Trophoblast cell (in vitro differentiated cells and primary cell): ENCODE measurements at places on chromosomes 4 and X.

- no peak for DNase-seq
Measured at GRCh38 chrX:34562006-34562405, 95.1 kb downstream of the TMEM47 start.

DNA sequence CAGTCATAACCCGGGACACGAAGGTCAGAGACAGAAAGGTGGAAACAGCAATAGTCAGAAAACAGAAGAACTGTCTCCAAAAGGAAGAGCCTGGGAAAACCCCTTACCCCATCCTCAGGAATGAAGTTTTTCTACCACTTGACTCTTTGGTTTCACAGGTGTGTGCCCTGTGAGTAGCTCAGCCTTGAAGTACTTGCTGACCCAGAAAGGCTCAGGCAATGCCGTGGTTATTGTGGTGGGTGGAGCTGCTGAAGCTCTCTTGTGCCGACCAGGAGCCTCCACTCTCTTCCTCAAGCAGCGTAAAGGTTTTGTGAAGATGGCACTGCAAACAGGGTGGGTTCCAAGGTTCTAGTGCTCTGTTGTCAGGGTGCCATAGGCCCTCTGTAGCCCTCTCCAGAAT, 24.4 kb downstream of the DGAT2L6 start:
- DNase-seq = no peak

- DNase-seq = no peak
Measured at GRCh38 chrX:33149085-33149484, 62.3 kb downstream of the DMD start.

DNA sequence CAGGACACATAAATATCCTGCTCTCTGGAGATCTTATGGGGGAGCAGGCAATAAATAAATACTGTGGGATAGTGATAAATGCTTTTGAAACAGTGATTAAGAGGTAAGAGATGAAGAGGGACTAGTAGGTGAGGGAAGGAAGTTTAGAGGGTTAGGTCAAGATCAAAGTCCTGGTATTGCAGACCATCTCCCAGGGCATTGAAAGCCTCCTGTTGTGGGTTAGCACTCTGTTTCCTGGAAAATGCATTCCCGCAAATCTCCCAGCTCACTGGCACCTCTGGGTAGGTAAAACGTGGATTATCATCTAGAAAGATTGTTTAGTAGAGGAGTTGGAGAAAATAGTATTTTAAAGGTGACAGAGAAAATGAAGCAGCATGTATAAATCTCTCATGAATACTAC, 2.2 kb downstream of the SNX25 start:
- no peak for DNase-seq

- no peak for DNase-seq
Measured at GRCh38 chr4:10971800-10972401, 287.3 kb upstream of the CLNK start.

DNA sequence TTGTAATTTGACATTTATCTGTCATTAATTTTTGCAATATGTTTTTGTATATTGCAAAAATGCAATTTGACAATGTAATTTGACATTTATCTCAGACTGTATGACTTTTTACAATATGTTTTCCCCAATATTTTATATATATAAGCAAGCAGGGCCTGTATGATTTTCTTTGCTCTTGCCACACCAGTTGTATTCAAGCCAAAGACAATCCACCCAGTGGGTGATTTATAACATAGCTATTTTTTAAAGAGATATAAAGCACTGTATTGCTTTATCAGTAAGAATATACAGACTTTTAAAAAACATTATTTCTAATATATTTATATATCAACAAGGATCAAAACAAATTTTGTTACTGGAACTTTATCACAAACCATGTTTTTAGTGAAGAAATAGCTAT, 47.3 kb downstream of the SLIT2 start:
- no peak for DNase-seq

GRCh38 chr4:38233727-38234480, 273.7 kb downstream of the PTTG2 start:
- no peak for DNase-seq

DNA sequence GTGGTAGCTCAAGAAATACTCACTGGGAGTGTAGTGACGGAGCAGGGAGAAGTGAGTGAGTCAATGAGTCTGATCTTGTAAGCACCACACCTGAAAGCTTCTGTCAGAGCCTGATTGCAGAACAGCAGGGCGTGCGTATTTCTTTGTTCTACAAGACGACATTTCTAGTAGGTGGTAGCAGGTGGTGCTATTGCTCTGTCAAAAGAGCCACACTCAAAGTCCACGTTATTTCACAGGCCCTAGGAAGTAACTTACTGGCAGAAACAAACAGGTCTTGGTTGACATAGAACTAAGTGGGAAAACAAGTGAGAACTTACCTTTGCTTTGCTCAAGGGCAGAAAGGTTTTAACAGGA, 46.4 kb upstream of the SPRY1 start:
- DNase-seq = no peak

- DNase-seq = no peak
Measured at GRCh38 chrX:149568701-149569296, 18.5 kb downstream of the MAGEA9B start.

DNA sequence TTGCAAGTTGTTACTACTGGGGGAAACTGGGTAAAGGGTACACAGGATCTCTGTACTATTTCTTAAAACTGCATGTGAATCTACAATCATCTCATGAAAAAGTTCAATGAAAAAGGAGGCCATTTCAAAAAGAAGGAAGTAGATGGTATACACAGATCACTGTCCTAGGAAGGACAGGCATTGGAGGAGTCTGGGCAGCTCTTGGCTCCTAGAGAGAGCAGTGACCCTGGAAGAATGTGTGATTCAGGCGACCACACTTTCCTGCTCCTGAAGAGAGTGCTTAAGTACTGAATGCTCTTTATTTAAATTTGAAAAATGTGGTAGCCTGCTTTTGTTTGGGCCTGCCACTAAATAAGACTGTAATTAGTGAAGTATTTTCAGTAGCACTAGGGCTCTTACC, 318.1 kb upstream of the CASK start:
- no peak for DNase-seq

DNA sequence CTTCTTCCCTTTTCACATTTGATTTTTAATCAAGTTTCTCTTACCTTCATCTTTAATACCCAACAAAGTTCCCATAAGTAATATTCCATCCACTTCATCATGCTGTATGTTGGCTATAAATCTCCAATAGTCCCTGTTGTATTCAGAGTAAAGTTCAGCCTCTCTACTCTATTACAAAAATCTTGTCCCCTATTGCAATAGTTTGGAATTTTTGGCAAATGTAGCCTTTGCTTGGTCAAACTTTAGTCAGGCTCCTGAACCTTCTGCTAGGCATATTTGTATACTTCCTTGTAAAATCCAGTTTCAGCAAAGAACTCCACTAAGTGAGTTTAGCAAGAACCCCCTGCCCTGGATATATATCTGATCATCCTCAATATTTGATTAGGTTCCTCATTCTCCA, 54.0 kb upstream of the PACRGL start:
- no peak for DNase-seq

GRCh38 chr4:183905081-183905592, at the start of gene STOX2:
STOX2 (plus strand) TSS chr4:183905307; CDS start chr4:183906791, 1,484 bp downstream.
- DNase-seq = peak; percentile 72

- no peak for DNase-seq
Measured at GRCh38 chr4:85512446-85513205, 37.7 kb downstream of the ARHGAP24 start.

DNA sequence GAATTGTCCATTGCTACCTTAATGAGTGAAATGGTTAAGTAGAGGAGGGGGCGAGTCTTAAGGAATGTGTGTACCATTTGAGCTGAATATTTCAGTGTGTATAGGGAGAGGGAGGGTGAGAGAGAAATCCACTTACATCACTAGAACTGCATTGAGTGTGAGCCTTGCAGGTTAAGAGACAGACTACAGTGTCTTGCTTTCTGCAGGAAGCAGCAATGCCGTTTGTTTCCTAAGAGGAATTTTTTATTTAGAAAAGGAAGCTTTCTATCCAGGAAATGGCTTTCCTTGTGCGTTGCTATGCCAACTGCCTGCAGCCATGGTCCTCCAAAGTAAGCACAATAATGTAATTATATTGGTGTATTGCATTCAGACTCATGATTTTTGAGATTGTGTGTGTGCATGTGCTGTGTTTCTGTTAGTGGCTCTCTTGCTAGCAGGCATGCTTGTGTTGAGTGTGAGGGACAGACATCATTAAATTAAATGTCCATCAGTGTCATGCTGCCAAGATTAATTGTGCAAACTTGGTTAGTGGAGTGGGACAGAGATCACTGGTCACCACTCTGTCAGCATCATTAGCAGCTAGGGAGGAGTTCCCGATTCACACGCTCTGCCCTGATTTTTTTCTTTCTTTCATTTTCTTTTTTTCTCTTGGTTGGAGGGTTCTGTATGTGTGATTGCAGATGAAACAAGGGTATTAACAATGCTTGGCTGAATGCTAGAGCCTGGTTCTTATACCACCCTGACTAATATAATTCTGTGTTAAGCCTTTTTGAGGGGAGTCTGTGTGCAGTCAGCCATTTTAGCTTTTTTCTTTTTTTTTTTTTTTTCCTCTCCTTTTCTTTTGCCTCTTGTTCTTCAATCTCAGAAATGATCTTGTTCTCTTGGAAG, 164.3 kb downstream of the RAPGEF2 start:
- DNase-seq = no peak

DNA sequence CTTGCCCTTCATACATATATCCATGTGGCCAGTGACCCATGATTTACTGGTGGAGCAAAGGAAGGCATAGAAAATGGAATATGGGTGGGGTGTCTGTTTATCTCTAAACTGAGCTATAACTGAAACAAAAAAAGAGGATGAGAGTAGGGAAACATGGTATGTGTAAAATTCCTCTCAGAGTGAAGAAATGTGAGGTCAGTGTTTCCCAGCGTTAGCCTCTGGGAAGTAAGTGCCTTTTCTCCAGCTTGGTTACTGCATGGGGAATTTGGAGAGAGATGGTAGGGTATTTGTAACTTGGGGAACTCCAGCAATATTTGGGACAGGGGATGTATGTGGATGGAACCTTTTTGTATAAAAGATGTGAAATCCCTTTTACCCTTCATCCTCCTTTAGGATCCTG, 89.4 kb downstream of the AFF1 start:
- no peak for DNase-seq

DNA sequence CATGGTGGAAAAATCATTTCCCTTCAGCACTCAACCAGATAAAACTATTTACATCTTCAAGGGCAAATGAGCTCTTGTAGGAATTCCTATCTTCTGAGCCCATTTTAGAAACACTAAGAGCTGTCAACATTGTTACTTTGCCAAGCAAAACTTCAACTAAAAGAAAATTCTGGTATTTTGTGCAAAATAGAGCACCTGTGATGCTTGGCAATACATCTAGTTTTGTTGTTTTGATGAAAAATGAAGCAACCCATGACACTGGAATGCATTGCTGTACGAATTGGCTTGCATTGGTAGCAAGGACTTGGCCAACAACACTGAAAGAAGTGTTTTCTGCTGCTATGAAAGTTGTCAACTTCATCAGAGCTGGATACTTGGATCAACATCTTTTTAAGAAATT, 194.4 kb downstream of the COX18 start:
- no peak for DNase-seq

- DNase-seq = peak; percentile 92
Measured at GRCh38 chr4:153486281-153487151, 20.4 kb downstream of the TMEM131L start.

GRCh38 chr4:108933046-108933445, 170.2 kb upstream of the ETNPPL start:
- DNase-seq = no peak

- DNase-seq = no peak
Measured at GRCh38 chr4:172838943-172839342, 329.7 kb upstream of the GALNT7 start.

DNA sequence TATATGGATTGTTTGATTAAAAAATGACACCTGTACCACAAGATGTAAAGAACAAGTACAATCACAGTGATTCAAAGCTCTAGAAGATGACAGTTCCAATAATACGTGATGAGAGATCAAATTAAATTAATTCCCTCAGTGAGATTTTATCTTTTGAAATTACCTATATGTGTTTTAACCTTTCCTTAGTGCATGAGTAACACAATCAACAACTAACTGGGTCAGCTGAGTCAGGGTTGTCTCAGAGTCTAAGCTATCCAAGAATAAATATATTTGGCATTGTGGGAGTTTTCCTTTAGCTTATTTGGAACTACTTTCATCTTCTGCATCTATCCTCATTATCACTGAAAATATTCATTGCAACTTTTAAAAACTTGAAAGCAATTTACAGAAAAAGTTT, 162.8 kb downstream of the WDFY3 start:
- DNase-seq = no peak

GRCh38 chrX:143635915-143636314, at the start of gene SLITRK4:
SLITRK4 (minus strand) TSS chrX:143636101; CDS start chrX:143631108, 4,993 bp downstream.
- DNase-seq = no peak

DNA sequence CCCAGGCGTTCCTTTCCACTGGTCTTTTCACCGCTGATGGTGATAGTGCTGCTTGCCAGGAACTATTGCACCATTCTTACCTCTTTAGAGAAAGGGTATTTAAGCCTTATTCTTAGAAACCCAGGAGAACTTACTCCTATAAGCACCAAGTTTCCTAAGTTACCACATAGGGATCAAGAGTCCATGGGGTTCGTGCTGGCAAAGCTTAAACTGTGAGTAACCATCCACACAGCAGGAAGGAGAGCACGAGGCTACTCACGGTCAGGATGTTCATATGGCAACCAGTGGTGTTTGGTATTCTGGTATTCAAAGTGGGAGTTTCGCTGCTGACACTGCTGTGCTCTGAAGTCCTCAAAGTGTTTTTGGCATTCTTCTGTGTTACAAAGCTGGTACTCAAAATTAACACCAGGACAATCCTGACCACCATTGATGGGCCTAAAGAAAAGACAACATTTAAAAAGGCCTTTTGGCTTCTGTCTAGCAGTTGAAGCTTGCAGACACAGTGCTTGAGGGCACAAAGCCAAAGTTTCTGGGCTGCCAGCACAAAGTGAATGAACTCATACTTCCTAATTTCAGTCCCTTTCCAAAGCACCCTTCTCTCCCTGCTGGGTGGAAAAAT, 256.9 kb downstream of the ADAMTS3 start:
- DNase-seq = peak; percentile 78

- DNase-seq = no peak
Measured at GRCh38 chrX:10811111-10811510, 190.7 kb upstream of the MID1 start.

DNA sequence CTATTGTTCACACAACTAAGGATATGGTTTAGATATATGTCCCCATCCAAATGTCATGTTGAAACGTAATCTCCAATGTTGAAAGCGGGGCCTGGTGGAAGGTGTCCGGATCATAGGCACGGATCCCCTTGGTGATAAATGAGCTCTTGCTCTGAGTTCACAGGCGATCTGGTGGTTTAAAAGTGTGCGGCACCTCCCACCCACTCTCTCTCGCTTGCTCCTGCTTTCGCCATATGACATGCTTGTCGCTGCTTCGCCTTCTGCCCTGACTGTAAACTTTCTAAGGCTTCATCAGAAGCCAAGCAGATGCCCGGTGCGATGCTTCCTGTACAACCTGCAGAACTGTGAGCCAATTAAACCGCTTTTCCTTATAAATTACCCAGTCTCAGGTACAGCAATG, 128.5 kb downstream of the NFKB1 start:
- no peak for DNase-seq

- DNase-seq = no peak
Measured at GRCh38 chrX:77622672-77623071, 163.3 kb downstream of the ATRX start.

- no peak for DNase-seq
Measured at GRCh38 chrX:40439625-40440532, 140.9 kb upstream of the ATP6AP2 start.
